ENCODE measurements at places on chromosomes 11 and 22.

DNA sequence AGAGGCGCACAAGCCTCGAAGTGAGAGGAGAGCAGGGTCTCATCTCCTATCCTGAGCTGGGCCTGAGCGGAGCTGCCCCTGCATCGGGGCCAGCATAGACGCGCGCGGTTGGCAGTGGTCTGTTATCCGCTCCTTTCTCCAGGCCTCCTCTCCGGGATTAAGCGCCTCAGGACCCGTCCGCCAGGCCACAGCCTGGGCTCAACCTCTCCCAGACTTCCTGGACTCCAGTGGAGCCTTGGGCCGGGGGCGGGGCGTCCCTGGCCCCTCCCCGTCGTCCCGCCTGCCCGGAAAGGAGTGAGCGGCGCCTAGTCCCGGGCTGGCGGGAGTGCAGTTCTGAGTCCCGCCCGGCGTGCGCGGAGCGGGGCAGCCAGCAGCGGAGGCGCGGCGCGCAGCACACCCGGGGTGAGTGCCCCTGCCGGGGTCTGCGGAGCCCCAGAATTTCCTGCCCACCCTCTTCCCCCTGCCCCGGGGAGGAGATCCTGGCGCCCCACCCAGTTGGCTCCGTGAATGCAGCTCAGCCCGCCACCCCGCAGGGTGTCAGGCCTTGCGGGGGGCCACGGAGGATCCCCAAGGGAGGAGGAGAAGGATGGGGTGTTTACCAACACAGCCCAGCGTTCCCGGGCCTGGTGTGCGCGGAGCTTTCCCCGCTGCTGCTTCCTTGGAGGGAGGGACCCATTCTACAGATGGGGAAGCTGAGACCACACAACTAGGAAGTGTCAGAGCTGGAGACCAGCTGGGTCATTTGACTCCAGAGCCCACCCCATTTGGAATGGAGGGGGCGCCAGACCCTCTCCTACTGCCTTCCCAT lies at the start of gene TCIRG1:
TCIRG1 (plus strand) TSS at position 308 of the 808 bp plus-strand sequence. CDS start 2,247 bp downstream, outside the sequence.
- peak; percentile 21 for DNase-seq

DNA sequence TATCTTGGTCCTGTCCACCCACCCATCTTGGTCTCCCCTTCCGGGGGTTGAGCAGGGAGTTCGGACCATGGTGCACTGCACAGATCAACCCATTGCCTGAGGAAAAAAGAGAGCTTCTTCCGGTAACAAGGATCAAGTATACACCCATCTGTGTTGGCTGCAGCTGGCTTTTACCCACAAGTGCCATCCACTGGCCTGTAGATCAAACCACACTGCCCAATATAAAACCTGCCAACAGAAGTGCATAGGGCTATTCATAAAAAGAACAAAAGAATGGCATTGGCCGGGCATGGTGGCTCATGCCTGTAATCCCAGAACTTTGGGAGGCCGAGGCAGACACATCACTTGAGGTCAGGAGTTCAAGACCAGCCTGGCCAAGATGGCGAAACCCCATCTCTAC lies 94.5 kb downstream of the ZC3H12C start:
- no peak for DNase-seq

GRCh38 chr11:116503216-116504160 lies 269.3 kb downstream of the BUD13 start:
- no peak for DNase-seq

GRCh38 chr11:122633219-122633829 lies 22.2 kb upstream of the UBASH3B start:
- DNase-seq = no peak

DNA sequence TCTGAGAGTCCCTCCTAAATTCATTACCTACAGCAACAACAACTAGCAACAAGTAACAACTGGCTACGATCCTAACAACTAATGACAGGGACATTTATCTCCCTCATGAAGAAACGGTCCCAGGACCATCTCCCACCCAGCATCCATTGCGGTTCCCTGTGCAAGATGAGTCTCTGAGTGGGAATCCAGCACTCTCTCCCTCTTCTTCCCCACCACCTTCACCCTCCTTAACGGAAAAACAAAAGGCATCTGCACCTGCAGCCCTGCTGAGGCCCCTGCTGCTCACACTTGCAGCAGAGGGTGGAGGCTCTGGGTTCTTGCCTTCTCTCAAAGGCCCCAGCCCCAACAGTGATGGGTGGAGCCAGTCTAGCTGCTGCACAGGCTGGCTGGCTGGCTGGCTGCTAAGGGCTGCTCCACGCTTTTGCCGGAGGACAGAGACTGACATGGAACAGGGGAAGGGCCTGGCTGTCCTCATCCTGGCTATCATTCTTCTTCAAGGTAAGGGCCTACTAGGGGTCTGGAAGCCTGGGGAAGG lies at the start of gene CD3G:
CD3G (plus strand) TSS at position 364 of the 535 bp plus-strand sequence; CDS start at position 444, 80 bp downstream.
- DNase-seq = no peak

- peak; percentile 75 for DNase-seq
These were observed 15.5 kb downstream of the OR52M1 start for GRCh38 chr11:4560467-4560866.

DNA sequence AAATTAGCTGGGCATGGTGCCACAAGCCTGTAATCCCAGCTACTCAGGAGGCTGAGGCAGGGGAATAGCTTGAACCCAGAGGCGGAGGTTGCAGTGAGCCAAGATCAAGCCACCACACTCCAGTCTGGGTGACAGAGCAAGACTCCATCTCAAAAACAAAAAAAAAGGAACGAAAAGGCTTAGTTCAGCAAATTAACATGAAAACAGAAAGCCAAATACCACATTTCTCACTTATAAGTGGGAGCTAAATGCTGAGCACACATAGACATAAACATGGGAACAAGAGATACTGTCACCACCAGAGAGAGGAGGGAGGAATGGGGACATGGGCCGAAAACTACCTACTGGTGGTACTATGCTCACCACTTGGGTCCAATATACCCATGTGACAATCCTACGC lies 38.6 kb downstream of the SCGB1A1 start:
- no peak for DNase-seq

DNA sequence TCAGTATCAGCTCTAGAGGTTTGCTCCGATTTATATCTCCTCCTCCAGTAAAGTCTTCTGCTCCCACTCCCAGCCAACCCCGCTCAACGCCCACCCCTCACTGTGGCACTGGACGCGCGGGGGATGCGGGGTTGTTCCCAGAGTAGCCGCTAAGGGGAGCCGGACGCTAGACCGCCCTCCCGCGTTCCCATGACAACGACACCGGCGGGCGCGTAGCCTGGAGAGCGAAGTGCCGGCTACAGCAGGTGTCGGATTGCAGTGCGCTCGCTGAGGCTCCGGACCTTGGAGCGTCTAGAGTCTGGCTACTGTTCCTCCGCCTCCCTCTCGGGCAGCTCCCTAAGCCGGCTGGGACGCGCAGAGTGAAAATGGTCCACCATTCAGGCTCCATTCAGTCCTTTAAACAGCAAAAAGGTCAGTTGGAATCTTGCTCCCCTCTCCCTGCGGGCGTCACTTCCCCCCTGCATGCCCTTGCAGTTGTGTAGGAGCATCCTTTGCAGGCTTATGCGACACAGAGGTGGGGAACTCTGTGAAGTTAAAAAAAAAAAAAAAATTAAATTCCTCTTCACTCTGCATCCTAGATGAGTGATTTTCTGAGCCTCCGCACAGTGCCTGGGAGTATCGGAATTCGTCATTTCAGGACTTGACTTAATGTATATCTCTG lies at the start of gene ANO3:
ANO3 (plus strand) TSS at position 220 of the 661 bp plus-strand sequence; CDS start at position 366, 146 bp downstream.
- DNase-seq = peak; percentile 70

- DNase-seq = no peak
These were observed 30.9 kb downstream of the TRPC6 start for GRCh38 chr11:101552888-101553287.

DNA sequence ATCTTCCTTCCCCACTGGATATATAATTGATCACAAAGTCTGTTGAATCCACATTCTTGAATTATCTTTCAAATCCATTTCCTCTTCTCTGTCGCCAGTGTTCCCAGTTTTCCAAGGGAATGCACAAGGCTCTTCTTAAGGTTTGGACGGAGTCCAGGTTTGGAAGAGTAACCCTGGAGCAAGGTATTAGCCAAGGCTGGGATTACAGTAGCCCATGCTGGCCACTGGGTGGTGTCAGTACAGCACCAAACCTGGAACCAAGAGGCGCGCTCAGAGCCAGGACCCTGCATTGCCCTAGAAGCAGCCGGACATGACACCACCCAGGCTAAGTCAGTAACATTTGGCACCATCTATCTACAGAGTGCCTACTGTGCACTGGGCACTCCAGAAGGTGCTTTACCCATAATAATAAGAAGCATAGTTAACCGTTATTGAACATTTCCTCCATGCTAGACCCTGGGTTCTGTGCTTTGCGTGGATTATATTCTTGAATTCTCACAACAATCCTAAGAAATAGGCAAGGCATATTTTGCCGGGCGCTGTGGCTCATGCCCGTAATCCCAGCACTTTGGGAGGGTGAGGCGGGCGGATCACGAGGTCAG lies 48.0 kb upstream of the CLPB start:
- peak; percentile 76 for DNase-seq

DNA sequence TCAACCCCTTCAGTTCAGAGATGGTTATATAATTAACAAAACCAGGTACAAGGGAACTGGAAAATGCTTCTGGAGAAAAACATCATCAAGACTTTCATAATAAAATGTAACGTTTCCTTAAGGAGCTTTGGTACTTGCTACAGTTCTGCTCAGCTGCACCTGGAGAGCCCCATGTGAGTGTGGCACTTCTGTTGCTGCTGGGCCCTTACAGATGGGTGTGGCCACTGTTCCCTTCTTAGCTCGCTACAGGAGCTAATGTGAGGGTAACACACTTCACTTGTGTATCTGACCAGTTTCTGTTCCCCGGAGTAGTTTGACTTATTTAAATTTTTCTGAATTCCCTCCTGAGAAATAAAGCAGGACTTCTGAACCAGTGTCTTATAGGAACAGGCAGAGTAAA lies 4.0 kb downstream of the POU2AF3 start:
- no peak for DNase-seq

GRCh38 chr11:123184531-123184930 lies 10.5 kb downstream of the CLMP start:
- DNase-seq = no peak

DNA sequence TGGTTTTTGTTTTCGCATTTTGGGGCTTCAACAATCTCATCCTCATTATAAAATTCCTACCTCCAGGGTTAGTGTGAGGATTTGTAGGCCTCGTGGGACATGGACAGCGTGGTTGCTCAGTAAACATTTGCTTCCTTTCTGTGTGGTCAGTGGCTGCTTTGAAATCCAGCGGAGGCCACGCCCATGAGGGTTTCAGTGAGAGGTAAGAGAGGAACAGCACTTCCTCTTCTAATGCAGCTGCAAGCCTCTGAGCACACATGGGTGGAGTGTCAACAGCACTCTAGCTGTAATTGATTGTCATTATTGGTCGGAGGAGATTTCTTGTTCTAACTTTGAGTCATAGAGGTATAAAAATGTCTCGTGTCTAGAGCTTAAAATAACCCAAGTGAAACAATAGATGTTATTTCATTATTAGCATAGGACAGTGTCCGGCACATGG lies 6.0 kb upstream of the ARHGAP42 start:
- no peak for DNase-seq

GRCh38 chr11:10453261-10453660 lies 1.8 kb upstream of the AMPD3 start:
- DNase-seq = no peak

DNA sequence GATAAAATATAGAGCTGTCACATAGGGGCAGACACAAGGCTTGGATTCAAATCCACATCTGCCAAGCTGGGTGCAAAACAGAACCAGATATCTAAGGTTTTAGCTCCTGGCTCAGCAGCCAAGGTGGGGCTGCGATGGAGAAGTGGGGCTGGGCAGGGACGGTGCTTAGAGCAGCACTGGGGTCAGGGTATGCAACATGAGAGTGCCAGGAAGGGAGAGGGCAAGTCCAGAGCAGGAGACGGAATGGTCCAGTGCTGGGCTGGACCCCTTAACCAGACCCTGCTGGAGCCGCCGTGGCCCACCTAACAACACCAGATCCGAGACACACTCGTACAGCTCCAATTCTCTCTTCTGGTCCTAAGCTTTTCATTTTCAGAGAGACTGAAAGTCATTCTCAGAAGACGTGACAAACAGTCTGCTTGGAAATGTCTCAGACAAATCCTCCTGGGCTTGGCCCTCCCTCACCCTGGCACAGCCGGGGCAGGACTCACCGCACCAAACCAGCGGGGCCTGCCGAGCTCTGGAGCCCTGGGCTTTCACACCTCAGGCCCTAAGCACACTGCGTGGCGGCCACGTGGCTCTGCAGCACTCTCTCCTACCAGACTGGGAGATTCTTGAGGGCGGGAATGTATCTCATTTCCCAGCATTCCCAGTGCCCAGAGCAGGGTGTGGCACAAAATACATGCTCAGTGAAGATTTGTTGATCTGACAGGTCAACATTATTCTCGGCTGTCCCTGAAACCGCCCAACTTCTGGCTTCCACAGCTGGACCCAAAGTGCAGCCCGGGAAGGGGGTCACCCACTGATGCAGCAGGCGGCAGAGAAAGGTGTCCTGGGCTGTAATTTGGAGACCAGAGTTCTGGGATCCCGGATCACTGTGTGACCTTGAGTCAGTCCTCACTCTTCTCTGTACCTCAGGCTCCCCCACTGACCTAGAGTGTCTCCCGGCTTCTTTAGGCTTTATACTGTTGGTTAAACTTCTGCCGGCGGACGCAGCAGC lies 11.6 kb downstream of the LRRC32 start:
- no peak for DNase-seq

DNA sequence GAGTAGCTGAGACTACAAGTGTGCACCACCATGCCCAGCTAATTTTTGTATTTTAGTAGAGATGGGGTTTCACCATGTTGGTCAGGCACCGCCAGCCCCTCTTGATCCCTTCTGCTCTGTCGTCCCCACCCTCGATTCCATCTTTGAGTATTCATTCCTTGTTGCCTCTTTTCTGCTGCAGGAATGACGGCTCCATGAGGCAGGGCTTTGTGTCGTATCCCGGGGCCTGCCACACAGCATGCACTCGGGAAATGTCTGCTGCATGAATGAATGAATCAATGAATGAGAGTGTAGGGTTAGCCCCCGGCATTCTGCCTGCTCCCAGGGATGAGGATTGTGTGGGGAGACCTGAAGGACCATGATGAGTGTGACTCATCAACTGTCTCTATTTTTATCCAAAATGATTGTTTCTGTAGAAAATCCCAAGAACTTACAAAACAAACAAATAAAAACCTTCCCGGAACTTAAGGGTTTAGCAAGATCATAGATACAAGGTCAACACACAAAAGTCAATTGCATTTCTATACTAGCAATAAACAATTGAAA lies 54.6 kb upstream of the SLC22A12 start:
- DNase-seq = no peak

GRCh38 chr11:118295199-118295598 lies 9.3 kb upstream of the CD3E start:
- no peak for DNase-seq

- DNase-seq = no peak
These were observed 38.0 kb downstream of the IGF2 start for GRCh38 chr11:2101171-2101675.
